ENCODE measurements at places on chromosomes 3 and 15. TPM values are rescaled to one million over a fixed set of nuclear protein-coding genes. Genes with fewer than 3 reads are reported as not detected.

Gene SERPINI1
- total RNA-seq: 10.1 TPM

Gene ALPK3
- 35.9 TPM for total RNA-seq

Gene GP5
- total RNA-seq: 0.35 TPM

Gene MYO9A
- total RNA-seq: 63.8 TPM

Gene SHQ1
- 20.7 TPM for total RNA-seq

Gene SLC22A13
- total RNA-seq: 0.22 TPM

Gene TMEM108
- total RNA-seq: 6.3 TPM

Gene ETV5
- total RNA-seq: 29.1 TPM

Gene CAND2
- 27.2 TPM for total RNA-seq

Gene VPS18
- 11.7 TPM for total RNA-seq

Gene C3orf20
- 0.09 TPM for total RNA-seq

Gene COLQ
- total RNA-seq: 15.9 TPM

Gene ZDHHC23
- 0.93 TPM for total RNA-seq

Gene MEIS2
- total RNA-seq: 8.5 TPM

Gene UQCC5
- total RNA-seq: 15.7 TPM

Gene ZPLD1
- under 0.01 TPM for total RNA-seq

Gene IGSF10
- total RNA-seq: 22.7 TPM

Gene KIF15
- 9.6 TPM for total RNA-seq

Gene TIPARP
- 11.5 TPM for total RNA-seq

Gene RYR3
- 22.0 TPM for total RNA-seq

Gene TRH
- 0.13 TPM for total RNA-seq

Gene GORASP1
- total RNA-seq: 35.2 TPM

Gene NR2E3
- total RNA-seq: 3.4 TPM

Gene ALG3
- 9.6 TPM for total RNA-seq

Gene SEC62
- total RNA-seq: 53.7 TPM

Gene UPK1B
- total RNA-seq: not detected

Gene SAMD7
- total RNA-seq: not detected

Gene AMOTL2
- 52.6 TPM for total RNA-seq

Gene CPNE4
- total RNA-seq: 0.09 TPM

Gene FSTL1
- total RNA-seq: 934 TPM

Gene ZKSCAN7
- total RNA-seq: 10.9 TPM

Gene SKOR1
- 0.31 TPM for total RNA-seq

Gene SYNPR
- total RNA-seq: 0.04 TPM

Gene IGF2BP2
- total RNA-seq: 32.6 TPM

Gene DNAJC13
- 38.6 TPM for total RNA-seq

Gene TMEM43
- total RNA-seq: 66.1 TPM

Gene TM4SF18
- 15.6 TPM for total RNA-seq

Gene GP9
- total RNA-seq: 0.40 TPM

Gene ZNF80
- 0.04 TPM for total RNA-seq

Gene HGD
- total RNA-seq: 0.09 TPM

Gene UCN2
- total RNA-seq: not detected

Gene C3orf85
- total RNA-seq: not detected

Gene GXYLT2
- 39.1 TPM for total RNA-seq

Gene LRRIQ4
- total RNA-seq: 0.09 TPM

Gene TLR9
- total RNA-seq: 0.09 TPM

Gene DNAH12
- total RNA-seq: 0.58 TPM
